SIG-M5 (cell line): ENCODE measurements at places on chromosomes 13 and 19.

DNA sequence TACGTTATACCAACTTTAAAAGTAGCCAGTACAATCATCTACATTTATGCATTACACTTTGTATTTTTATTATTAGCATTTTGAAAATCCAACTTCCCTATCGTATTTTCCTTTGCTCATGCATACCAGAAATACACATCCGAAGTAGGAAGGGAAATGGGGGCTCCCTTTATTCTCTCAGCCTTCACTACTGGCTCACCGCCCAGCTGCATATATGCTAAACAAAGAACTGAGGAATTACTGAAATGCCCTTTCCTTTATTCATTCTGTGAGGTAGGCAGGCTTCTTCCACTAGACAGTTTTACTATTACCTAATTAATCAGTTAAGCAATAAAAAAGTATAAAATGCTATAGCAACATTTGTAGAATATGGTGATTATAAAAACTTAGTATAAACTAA, 291.6 kb downstream of the KLF12 start:
- no peak for DNase-seq

DNA sequence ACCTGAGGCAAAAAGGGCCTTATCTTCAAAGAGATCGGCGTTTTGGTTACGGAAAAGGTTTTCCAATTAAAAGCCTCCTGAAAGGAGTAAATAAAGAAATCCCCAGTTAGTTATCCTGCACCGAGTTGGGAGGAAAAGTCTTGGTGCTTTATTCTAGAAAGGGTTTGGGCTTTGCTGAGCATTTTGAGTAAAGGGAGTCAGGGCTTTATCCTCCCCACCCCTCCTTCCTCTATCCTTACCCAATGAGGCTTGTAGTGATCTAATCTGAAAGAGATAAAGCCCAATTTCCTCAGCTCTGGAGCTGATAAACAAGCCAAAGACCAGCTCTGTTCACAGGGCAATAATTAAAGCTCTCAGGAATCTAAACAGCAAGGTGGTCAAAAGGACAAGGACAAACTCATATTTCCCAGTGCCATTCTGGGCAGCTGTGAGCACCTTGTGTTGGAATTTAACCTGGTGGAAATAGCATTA, 188.9 kb upstream of the TSC22D1 start:
- no peak for DNase-seq

DNA sequence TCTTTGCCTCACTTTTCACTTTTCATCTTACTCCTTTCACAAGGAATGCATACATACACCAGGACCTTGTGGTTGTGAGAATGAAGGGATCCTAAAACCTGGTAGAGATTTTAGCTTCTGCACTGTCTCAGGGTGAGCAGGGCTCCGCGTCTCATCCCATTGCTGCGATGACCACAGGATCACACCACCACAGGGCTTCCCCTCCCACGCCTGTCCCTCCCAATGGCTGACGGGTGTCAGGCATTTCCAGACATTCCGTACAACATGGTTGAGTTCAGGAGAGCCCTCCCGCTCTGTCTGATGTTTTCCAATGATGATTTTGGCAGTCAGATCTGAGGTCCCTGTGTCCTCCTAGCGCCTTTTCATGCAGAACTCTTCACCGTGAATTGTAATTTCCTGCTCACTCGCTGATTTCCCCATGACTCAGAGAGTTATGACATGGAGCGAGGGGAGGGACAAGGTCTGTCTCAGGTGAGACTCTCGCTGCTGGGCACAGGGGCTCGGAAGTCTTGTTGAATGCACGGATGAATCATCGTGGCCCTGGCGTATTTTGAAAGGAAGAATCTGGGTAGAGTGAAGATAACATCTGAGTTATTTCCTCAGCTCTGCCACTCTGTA, 102.8 kb downstream of the TEX29 start:
- DNase-seq = no peak

- no peak for DNase-seq
Observed at GRCh38 chr19:31289381-31289880, 59.8 kb downstream of the TSHZ3 start.

DNA sequence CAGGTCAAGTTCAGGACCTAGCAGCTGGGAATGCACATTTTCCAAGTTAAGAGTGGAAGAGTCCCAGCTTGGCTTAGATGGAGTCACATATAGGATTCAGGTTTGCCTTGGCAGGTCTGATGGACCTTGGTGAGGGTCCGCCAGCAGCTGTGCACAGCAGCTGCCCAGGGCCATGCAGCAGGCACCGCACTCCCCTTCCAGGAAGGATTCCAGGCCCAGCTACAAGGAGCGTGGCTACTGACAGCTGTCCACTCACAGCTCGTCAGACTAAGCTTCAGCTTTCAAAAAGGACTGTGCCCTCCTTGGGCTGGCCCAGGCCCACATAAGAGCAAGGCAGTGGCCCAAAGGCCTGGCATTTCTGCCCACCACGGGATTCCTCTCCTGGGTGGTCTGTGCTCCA, 68.4 kb downstream of the ALOX5AP start:
- no peak for DNase-seq

GRCh38 chr13:86810361-86810760, 860.8 kb upstream of the SLITRK5 start:
- DNase-seq = no peak

- no peak for DNase-seq
Observed at GRCh38 chr13:114268344-114269280, 12.8 kb upstream of the UPF3A start.

GRCh38 chr13:45826731-45827130, 24.8 kb downstream of the SIAH3 start:
- DNase-seq = no peak

DNA sequence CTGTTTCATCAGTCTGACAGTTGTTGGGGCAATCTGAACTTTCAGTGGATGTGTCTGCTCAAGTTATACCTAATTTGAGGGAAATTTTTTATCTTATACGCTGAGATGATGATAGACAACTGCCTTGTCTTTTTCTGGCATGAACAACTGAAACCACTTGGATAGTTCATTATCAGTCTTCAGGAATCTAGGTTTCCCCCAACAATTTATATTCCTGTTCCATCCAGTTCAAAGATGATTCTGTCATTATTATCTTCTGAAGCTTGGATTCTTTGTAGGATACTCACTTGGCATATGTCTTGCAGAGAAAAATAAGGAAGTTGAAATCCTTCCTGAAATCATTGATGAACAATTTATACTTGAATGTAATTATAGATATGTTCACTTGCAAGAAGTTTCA, 193.7 kb downstream of the LMO7 start:
- no peak for DNase-seq

DNA sequence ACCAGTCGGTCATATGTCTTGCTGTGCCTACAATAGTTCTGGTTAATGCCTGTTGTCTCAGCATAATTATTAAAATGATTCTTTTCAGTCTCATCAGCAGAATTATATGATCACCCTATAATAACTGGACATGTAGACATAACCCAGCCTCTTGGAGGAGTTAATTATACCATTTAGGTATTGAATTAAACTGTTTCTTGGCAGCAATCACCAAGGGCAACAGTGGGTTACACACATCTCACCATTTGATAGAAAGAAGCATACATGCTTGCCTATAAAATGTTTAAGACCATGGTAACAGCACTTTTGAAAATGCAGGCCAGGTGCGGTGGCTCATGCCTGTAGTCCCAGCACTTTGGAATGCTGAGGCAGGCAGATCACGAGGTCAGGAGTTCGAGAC, 184.6 kb downstream of the RGCC start:
- no peak for DNase-seq

DNA sequence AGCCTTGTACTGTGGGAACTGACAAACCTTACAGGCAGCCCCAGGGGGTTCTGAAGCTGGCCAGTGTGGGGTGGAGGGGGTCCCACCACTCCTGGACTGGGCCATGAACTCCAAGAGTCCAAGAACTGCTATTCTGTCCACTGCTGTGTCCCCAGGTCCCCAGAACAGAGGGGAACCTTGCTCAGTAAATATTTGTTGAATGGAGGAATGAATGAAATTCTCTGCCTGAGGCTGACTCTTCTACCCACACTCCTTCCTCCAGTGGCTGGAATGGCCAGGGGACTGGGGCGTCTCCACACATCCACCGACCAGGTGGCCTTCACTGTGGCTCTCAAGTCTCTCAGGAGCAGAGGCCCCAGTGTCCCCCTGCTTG, 11.6 kb downstream of the WIZ start:
- no peak for DNase-seq

DNA sequence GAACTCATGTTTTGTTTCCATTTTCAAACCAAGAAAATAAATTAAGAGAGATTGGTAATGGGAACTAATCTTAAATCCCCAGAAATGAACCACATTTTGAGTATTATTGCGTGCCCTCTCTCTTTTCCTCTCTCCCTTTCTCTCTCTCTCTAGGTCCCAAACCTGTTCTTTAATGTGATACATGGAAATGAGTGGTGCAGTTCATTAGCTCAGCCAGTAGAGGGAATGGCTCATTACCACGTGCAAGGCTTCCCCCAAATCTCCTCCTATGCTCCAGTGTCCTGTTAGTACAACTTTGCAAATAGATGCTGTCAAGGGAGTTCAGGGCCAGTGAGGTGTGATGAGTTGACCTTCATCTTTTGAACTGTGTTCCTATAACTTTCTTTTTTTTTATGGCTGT, 178.4 kb downstream of the FGF9 start:
- no peak for DNase-seq

DNA sequence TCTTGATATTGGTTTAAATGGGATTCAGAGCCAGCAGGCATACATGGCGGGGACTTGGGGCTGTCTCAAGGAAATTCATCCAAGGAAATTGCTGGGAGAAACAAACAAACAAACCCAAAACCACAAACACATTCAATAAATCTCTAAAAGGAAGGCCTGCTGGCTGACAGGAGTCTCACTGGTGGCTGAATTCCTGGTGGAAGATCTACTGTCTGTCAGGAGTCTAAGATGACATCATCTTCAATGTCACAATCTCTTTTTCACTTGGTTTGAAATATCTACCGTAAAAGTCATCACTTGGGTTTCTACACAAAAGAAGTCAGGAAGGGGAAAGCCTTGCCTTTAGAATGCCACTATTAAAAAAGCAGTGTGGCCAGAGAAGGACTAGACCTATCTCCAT, 87.9 kb downstream of the KLF5 start:
- no peak for DNase-seq

GRCh38 chr13:52785739-52786138, 46.1 kb upstream of the CNMD start:
- DNase-seq = no peak

- DNase-seq = no peak
Observed at GRCh38 chr19:831407-832369, 4.1 kb downstream of the AZU1 start.

DNA sequence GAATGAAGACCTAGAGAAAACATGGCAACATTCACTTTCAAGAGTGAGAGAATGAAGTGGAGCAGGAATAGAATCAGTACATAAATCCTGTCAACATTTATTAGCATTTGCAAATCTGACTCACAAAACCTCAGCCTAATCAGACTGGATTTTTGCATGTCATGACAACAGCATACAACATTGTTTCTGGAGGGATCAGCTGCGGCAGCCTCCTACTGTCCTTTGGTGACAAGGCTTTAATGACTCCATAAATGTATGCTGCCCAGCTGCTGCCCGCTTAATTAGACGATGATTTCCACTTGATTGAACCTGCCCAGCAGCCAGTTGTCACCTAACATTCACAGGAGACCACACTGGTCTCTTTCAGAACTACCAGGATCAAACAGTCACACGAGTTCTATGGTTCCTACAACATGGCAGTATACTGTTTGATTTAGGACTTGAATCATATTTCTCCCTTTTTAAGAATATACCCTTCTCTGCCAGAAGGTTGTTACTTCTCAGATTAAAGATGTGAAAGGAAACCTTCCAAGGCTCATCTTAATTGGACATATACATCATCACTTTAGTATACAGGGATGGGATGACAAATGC, 9.3 kb downstream of the EBPL start:
- no peak for DNase-seq

DNA sequence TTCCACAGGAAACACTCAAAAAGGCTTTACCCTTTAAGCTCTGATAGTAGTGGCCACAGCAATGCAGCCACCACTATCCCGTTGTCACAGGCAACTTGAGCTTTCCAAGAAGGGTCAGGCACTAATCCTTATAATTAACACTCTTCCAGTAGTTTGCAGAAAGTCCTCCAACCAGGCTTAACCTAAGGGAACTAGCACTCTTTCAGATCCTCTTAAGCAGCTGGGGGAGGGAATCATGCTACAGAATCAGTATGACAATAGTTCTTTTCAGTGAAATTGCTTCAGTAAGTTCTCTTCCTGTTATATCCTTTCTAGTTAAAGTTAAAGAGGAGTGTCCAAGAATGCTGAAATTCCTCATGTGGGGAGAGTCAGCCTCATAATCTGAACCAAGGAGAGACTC, 82.2 kb downstream of the TNFSF11 start:
- DNase-seq = no peak

- DNase-seq = no peak
Observed at GRCh38 chr19:56137405-56137804, 3.7 kb upstream of the ZNF444 start.

DNA sequence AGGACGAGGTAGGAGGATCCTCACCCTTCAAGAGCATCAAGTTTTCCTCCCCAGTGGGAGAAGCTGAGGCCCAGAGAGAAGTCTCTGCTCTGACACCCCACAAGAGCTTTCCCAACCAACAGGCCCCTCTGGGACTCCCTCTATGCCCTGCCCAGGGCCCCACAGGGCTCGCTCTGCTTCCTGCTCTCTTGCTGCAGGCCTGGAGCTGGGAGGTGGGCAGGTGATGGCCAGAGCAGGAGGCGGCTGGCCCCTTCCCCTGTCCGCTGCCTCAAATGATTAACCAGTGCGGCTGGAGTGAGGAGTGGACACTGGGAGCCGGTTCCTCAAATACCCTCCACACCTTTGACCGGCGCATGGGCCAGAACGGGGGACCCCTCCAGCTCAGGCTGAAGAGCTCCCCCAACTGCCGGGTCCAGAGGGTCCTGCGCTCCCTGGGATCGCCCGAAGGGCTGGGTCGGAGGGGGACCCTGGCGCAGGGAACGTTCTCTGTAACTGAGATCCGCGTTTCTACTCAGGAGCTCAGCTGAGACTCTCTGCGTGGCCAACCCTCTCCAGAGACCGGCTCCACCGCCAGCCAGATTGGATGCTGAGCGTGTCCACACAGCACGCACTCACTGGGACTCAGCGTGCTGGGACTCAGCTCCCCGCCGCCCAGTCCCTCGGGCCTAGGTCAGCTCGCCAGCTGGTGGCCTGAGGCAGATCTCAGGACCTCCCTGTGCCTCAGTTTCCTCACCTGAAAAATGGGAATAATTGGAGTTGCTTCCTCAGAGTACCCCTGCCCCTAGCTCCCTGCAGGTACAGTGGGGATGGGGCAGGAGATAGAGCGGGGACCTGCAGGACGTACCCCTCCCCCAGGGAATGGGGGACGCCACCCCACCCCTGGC, 6.7 kb upstream of the ONECUT3 start:
- DNase-seq = no peak

DNA sequence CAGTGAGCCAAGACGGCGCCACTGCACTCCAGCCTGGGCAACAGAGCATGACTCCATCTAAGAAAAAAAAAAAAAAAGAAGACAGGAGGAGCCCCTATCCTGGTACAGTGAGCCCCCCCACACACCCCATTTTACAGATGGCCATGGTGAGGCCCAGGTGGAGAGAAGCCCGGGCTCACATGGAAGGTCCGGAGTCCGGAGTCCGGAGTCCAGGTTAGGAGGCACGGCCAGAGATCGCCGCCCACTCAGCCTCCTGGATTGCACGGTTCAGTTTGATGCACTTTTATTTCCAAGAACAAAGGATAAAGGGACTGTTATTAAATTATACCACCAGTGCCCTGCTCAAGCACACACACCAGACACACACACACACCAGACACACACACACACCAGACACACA, 11.3 kb upstream of the BTBD2 start:
- no peak for DNase-seq

- no peak for DNase-seq
Observed at GRCh38 chr13:23385931-23386330, 47.6 kb downstream of the SACS start.
